ENCODE measurements at places on chromosomes 5 and 9.

DNA sequence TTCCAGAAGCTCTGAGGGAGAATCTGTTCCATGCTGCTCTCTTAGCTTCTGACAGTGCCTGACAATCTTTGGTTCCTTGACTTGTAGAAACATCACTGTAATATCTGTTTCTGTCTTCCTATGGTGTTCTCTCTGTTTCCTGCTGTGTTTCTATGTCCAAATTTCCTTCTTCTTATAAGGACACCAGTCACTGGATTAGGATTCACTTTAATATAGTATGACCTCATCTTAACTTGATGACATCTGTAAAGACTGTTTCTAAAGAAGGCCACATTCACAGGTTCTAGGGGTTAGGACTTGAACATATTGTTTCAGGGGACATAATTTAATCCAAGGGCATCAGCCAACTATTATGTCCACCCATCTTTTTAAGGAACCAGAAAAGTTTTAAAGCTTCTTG is 265.6 kb downstream of the ZSWIM6 start:
- DNase-seq = no peak

GRCh38 chr9:77251050-77251449 is 73.7 kb downstream of the VPS13A start:
- DNase-seq = peak; percentile 0

DNA sequence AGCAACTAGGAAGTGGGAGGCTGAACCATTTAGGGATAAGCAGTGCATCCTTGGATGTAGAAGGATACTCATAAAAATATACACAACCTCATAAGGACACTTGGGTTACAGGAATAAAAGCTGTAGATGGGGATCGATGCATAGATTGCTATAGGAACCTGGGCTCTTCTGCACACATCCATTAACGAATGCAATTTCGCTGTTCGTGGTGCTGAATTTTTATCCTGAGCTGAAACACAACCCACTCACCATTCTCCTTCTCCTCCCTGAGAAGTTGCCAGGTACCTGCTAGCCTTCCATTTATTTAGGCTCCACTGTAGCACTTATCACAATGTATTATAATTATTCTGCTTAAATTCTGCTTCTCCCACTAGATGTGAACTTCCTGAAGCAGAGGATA is 320.6 kb upstream of the BRINP1 start:
- DNase-seq = no peak

GRCh38 chr5:122701640-122702523 is 73.0 kb upstream of the SNX2 start:
- no peak for DNase-seq

DNA sequence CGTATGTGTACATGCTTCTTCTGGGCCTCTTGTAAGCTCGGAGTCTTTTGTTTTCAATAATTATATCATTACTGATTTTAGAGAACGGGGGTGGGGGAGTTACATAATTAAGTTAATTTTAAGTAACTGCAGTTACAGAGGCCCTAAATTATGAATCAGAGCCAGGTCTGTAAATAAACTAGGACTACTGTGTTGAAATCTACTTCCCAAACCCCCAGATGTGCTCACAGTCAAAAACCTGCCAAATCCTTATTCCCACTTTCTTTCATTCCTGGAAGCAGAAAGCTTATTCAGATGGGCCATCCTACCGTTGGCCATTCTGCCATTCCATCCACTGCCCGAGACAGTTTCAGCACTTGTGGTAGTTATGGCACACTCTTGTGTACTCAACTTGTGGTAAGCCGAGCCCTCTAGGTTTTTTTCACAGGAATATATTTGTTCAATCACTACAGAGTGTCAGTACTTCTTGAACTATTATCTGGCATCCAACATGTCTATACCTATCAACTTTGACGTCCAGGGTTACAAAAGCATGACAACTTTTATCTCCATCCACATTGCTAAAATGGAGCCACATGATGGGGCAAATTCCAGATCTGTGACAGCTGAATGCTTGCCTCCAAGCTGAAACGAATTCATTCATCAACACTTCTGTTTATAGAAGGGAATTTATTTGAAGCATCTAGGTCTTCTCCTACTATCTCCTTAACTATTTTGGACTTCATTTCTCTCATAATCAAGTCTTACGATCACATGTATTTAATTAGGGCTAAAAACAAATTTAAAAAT is 37.8 kb downstream of the GLRX start:
- DNase-seq = no peak

DNA sequence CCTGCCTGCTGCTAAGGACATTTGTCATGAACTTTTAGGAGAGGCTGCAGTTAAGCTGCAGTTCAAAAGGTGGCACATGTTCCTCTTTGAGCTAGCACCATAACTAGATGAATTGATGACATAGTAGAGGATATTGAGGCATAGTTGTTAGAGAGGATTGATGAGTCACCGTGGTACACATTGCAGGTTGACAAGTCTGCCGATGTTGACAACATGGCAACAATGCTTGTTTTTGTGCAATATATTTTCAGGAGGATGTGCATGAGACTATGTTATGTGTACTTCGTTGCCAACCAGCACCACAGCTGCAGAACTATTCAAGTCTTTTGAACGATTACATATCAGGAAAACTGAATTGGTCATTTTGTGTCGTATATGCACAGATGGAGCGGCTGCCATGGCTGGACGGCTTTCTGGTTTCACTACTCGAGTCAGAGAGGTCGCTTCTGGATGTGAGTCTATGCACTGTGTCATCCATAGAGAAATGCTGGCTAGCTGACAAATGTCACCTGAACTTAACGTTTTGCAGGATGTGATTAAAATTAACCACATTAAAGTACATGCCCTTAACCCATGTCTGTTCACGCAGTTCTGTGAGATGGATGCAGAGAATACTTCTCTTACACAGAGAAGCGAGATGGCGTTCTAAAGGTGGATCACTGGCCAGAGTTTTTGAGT is 24.2 kb downstream of the ANP32B start:
- DNase-seq = no peak

DNA sequence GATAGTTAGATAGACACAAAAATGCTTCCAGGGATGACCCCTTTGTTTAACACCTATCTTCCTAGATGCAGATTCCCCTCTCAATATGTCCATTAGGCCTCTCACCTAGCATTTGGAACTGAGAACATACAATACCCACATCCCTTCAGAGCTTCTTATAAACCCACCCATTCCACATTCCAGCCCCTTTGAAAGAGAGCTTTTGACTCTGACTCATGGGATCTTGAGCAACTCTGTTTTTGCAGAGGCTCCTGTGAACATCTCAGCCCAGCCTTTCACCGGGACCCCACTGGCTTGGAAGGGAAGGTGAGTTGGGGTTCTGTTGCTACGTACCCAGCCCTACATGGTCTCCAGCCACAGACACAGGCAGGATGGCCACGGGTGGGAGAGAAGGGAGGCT is 195.5 kb downstream of the FRMD3 start:
- DNase-seq = no peak

DNA sequence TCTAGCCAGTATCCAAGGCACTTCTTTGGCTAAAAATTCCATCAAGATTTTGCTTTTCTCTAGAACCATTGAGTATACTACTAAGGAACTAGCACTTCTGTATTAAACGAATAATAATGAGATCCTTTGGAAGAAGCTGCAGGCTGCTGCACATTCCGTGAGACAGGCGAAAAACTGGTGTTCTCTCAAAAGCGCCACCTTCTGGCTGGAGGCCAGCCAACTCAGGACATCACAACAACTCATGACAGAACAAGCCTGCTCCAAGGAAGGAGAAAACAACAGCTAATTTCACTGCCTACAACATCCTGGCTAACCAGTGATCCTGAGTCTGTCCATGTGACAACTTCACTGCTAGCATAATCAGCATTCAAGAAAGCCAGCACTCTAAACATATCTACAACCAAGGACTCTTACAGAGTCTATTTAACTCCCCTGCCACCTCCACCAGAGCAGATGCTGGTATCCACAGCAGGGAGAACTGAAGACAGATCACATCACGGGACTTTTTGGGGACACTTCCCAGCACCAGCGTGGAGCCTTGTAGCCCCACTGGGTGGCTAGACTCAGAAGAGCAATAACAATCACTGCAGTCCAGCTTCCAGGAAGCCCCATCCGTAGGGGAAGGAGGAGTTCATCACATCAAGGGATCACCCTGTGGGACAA is 150.5 kb downstream of the YTHDC2 start:
- DNase-seq = peak; percentile 3

DNA sequence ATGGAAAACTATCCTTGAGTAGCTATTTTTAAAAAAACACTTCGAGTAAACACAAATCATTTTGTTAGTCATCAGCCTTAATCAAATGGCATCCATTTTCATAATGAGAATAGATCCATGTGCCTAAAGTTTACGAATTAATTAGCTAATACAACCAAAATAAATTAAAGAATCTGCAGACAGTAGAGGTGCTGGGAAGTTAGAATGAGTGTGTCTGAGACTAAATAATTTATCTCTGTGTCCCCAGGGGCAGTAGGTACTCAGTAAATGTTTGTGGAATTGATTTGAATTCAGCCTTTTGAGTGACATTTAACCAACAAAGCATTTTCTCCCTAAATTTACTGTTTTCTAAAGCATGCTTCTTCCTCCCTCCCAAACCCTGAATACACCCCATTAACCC is 18.6 kb downstream of the TNFSF15 start:
- no peak for DNase-seq

- DNase-seq = peak; percentile 22
These were observed 36.9 kb upstream of the SLC1A3 start for GRCh38 chr5:36569491-36569890.

DNA sequence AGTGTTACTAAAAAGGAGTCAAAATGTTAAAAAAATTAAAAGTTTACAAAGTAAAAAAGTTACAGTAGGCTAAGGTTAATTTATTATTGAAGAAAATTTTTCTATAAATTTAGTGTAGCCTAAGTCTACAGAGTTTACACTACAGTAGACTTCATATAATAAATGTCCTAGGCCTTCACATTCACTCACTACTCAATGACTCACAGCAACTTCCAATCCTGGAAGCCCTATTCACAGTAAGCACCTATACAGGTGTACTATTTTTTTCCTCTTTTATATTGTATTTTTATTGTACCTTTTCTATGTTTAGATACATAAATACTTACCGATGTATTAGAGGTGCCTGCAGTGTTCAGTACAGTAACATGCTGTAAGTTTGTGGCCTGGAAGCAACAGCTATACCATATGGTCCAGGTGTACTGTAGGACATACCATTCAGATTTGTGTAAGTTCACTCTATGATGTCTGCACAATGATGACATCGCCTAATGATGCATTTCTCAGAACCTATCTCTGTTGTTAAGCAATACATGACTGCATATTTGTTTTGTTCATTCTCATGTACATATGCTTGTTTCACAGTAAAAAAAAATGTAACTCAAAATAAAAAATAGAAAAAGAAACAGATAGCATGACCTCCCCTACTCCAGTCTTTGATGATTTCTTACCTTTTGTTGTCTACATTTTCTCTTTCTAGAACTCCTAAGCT is 64.7 kb downstream of the NR3C1 start:
- DNase-seq = no peak

DNA sequence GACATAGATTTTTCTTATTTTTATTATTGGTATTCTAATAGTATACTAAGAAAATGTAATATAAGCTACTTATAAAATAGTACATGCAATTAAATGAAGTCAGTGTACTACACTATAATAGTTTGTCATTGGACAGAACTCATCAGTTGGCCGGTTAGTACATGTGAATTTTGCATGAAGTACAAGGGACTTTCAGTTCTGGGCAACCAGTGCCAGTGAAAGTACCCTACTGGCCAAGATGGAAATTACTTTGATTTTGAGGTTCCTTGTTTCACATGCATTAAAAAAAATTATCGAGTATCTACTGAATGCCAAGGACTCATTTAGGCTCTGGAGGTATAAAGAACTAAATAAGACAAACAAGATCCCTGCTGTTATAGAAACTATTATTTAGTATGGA is 213.4 kb upstream of the ELL2 start:
- DNase-seq = no peak

DNA sequence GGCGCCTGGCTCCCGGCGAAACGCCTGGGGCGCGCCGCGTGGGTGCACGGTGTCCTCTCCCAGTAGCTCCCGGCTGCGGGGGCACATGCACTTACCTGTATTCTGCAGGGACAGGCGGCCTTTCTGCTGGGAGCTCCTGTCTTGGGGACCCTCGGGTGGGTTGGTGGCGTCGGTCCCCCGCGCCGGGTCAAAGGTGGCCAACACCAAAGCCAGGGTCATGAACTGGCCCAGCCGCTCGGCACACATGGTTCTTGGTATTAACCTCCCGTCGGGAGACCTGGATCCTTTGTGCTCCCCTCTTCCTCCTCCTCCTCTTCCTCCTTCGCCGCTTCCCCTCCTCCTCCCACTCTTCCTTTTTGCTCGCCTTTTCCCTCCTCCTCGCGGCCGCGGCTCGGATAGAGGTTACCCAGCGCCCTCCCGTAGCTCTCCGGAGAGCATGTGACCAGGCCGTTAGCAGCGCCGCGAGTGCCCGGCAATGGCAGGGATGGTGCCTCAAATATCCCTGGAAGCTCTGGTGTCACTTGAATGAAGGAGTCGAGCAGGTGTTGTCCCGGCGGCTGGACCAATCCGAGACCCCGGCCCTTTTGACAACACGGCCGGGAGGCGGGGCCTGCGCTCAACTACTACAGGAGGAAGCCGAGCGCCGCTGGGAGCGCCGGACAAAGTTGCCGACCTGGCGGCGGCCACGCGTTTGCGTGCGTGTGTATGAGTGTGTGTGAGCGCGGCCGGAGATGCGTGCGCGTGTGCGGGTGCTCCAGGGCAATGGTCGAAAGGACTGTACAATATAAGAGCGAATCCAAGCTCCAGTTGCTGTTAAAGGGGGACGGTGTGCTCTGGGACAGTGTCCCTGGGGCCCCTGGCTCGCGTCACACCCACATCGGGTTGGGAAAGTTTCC is at the start of gene STC2:
STC2 (minus strand) TSS at position 467 of the 896 bp plus-strand sequence; CDS start at position 246, 221 bp downstream.
- DNase-seq = peak; percentile 63

GRCh38 chr5:173911623-173912022 is 23.5 kb downstream of the CPEB4 start:
- DNase-seq = no peak

- no peak for DNase-seq
These were observed 297.4 kb upstream of the TUSC1 start for GRCh38 chr9:25975667-25976066.

GRCh38 chr9:23739753-23740152 is 86.3 kb downstream of the ELAVL2 start:
- DNase-seq = no peak

GRCh38 chr9:75064307-75065025 is 23.5 kb downstream of the NMRK1 start:
- no peak for DNase-seq

DNA sequence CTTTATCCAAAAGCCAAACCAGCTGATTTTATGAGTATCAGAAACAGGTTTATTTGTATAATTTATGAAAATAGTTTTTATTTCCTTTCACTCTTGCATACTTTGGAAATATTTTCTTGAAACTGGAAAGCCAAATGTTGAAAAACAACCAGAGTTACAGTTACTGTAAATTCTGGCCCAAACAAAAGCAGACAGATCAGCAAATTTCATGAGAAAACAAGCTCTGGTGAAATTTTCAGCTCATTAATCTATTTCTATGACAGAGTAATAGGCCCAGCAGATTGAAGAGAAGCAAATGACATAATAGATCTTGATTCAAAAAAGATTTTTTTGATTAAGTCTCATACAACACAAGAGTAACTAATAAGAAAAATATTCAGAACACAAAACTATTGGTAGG is 182.7 kb downstream of the ENC1 start:
- peak; percentile 4 for DNase-seq

GRCh38 chr5:122882831-122883230 is 37.4 kb downstream of the SNX24 start:
- no peak for DNase-seq

GRCh38 chr9:16591092-16591491 is 279.4 kb downstream of the BNC2 start:
- DNase-seq = no peak

- peak; percentile 93 for DNase-seq
These were observed 99.6 kb upstream of the TAF11L2 start for GRCh38 chr5:17398431-17398830.

GRCh38 chr9:23824830-23825591 is 1.0 kb downstream of the ELAVL2 start:
- no peak for DNase-seq

Measured in fibroblast of skin of left quadriceps (primary cell).